ENCODE measurements at places on chromosomes 5 and 9.

- no peak for DNase-seq
Measured at GRCh38 chr9:76161106-76161505, 233.1 kb downstream of the RFK start.

DNA sequence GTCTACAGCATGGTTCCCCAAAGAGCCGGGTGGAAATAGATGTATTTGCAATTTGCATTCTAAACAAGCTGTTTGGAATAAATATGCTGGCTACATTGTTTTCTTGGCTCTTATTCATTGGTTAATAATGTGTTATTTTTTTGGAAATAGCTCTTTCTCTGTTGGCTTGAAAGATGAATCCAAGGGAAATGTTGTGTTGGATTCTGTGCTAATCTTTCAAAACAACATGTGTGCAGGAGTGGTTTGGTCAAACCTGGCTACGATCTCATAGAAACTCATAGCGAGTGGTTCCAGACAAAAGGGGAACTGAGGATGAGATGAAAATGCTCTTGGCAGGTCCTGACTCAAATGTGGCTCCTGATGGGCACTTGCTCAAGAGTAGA lies 63.7 kb upstream of the CXCL14 start:
- DNase-seq, result no peak

GRCh38 chr5:55187370-55187769 lies 14.4 kb upstream of the CDC20B start:
- peak; percentile 11 for DNase-seq

- no peak for DNase-seq
Measured at GRCh38 chr5:110702300-110702699, 24.2 kb downstream of the TMEM232 start.

Measured in AML-193 (cell line).